ENCODE measurements at places on chromosomes 12 and 14.

- DNase-seq = peak; percentile 24
Observed at GRCh38 chr12:128554546-128555304, 269.0 kb downstream of the SLC15A4 start.

- DNase-seq = no peak
Observed at GRCh38 chr12:24797901-24798300, 151.0 kb downstream of the BCAT1 start.

- DNase-seq = no peak
Observed at GRCh38 chr12:69484428-69484827, 14.2 kb downstream of the FRS2 start.

DNA sequence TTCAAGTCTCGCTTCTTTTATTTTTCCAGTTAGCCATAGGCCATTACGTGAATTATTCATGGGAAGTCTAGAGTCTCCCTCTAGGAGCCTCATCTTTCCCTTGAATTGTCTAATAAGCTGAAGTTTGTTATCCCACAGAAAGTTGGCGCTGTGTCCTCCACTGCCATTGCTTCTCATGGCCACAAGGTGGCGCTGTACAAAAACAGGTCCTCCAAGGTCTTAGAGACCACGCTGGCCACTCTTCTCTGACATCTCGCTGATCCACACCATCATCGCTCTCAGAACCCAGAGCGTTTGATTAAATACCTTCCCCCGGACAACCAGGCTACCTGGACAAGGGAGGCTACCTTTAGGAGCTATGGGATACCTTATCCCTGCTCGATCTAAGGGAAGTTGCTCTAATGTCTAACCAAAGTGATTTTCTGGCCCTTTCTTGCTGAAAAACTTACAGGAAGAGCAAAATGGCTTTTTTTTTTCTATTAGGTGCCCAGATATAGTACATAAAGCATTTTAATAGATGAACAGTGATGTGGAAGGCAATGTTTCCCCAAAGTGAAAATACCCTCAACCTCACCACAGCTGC is 110.0 kb downstream of the CCDC60 start:
- DNase-seq = peak; percentile 70

DNA sequence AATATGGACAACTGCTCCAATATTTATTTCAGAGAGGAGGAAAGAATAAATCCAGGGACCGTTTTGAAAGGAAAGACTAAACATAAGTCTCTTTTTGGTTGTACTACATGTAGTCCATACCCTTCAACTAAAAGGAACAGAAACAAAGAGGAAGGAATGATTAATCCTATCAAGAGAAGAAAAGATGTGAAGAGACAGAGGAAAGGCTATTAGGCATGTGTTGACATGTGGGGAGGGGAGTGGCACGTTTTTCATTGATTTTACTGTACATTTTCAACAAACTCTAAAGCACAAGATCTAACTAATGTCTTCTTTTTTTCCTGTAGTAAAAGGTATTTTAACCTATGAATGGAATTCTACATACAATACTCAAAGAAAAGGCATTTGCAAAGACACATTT is 85.6 kb downstream of the NAV3 start:
- DNase-seq = no peak

DNA sequence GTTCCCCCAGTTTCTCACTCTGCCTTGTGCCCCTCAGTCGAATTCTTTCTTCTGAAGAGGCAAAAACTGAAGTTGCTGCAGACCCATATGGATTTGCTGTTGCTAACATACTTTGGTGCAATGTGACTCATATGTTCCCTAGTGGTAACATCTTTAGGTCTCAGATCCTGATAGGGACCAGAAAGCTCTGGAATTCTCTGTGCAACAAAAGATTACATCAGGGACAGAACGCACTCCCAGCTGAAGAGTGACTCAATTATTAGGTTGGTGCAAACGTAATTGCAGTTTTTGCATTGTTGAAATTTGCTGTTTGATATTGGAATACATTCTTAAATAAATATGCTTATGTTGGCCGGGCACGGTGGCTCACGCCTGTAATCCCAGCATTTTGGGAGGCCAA is 8.2 kb upstream of the DHRS2 start:
- DNase-seq = no peak

- peak; percentile 6 for DNase-seq
Observed at GRCh38 chr14:20848955-20849570, 42.1 kb upstream of the RNASE3 start.

- no peak for DNase-seq
Observed at GRCh38 chr14:76531821-76532318, 155.9 kb downstream of the ESRRB start.
